PC-3 (cell line): ENCODE measurements at places on chromosomes 12 and 14. TPM values are rescaled to one million over a fixed set of nuclear protein-coding genes. Genes with fewer than 3 reads are reported as not detected.

Gene CACNA2D4
- not detected in 2 replicates for total RNA-seq

Gene RNASE2
- total RNA-seq = not detected in 2 replicates

Gene TAS2R43
- total RNA-seq = not detected in 2 replicates

Gene ATP5F1B
- total RNA-seq = 981 and 1,046 TPM in 2 replicates

Gene AQP2
- not detected in 2 replicates for total RNA-seq
